ENCODE measurements at places on chromosomes 5 and 9.

DNA sequence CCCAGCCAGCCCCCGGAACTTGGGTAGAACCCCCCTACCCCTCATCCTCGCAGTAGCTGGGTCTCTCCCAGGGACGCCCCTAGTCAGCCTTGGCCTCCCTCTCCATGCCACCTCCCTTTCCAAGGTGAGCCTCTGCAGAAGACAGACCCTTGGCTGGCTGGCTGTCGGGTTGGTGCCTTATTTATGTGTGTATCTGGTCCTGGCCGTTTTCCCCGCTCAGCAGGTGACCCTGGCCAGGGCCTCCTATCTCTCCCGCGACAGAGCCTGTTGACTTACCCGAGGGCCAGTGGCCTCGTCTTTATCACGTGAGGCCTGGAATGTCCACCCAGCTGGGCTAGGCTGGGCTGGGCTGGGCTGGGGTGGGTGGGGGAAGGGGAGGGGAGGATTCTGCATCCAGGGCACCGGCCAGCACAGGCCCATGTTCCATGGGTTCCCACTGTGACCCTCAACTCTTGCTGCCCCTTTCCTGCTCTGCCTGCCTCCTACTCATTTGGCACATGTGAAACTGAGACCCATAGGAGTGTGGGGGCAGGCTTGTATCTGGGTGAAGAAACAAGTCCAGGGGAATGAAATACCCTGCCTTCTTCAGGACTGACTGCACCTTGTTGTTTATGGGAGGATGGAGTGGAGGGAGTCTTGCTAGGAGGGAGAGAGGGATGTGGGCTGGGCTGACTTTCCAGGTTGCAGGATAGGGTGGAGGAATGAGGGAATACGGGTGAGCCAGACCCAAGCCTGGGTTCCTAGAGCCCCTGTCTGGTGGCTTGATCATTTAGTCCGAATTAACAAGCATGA is 3.1 kb downstream of the CXXC5 start:
- peak; percentile 72 for DNase-seq

- no peak for DNase-seq
Observed at GRCh38 chr5:55572020-55572419, 37.3 kb upstream of the PLPP1 start.

GRCh38 chr5:97951139-97951538 is 768.1 kb upstream of the RIOK2 start:
- DNase-seq, result no peak

DNA sequence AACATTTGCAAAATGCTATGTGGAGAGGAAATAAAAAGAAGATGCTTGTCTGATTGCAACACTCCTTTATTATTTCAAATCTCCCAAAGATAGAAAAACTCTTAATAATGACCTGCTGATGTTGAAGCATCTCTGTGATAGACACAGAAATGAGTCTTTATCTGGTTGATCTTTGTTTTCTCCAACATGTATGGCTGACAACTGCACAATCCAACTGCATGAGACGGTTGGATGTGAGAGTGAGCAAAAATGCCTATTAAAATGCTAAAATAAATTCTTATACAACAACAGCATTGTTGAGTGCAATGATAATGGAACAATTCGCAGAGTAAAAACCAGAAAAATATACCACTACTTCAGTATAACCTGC is 7.5 kb upstream of the IZUMO3 start:
- no peak for DNase-seq

- no peak for DNase-seq
Observed at GRCh38 chr5:135225856-135226560, 173.0 kb downstream of the MACROH2A1 start.

GRCh38 chr5:81305785-81306184 is 4.4 kb downstream of the ZCCHC9 start:
- no peak for DNase-seq

- DNase-seq, result no peak
Observed at GRCh38 chr9:131523086-131523388, 8.0 kb downstream of the UCK1 start.

DNA sequence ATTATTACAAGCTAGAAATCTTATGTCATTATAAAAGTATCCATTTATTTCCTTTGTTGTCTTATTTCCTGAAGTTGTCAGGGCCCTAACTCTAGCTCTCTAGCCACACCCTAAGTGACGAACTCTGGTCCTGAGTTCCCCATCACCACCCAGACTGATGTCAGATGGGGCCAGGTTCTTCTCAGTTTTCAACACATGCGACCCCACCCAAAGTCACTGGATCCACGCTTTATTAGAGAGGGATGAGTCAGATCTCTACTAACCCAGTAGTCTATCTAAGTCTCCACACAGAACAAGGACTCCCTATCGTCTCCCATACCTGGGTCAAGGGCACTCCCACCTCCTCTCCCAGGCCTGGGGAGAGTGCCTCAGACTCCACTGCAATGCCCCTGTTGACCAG is 6.8 kb upstream of the FEM1C start:
- peak; percentile 48 for DNase-seq

DNA sequence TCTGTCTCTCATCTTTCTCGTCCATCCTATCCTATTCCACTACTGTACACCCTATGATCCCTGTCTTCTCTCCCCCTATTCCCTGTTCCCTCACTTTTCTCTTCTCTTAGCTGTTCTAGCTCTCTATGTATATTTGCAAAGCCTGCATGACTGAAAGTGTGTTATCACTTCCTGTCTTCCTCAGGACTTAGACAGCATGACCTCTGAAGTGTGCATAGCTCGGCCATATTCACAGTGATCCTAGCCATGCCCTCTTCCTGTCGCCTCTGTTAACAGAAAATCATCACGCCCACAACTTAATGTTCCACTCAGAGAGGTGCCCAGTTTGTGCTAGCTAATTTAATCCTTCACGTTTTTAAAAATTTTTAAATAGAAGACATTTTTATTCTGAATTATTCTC is 35.8 kb upstream of the CDH6 start:
- no peak for DNase-seq

DNA sequence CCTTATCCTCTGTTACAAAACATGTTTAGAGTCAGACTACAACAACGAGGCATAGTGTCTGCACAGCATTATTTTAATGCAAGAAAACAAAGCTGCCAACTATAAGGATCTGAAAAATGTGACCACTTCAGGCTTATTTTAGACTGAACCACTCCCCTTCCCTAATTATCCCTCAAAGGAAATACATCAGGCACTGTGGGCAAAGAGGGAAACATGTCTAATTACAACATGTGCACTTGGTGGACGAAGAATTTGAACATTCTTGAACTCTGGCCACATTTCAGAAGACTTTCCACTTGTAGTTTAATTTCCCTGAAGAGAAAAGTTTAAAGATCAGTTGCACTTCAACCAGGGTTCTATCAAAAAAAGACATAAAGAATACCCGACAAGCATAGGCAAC is 3.8 kb downstream of the MTMR12 start:
- DNase-seq, result peak; percentile 75

GRCh38 chr9:6788162-6789016 is 30.6 kb downstream of the KDM4C start:
- DNase-seq, result no peak

GRCh38 chr5:94285984-94286383 is 332.4 kb downstream of the KIAA0825 start:
- no peak for DNase-seq

GRCh38 chr5:115458003-115458409 is 86.6 kb downstream of the FEM1C start:
- DNase-seq, result peak; percentile 20

- peak; percentile 66 for DNase-seq
Observed at GRCh38 chr5:7250611-7251010, 145.3 kb upstream of the ADCY2 start.

DNA sequence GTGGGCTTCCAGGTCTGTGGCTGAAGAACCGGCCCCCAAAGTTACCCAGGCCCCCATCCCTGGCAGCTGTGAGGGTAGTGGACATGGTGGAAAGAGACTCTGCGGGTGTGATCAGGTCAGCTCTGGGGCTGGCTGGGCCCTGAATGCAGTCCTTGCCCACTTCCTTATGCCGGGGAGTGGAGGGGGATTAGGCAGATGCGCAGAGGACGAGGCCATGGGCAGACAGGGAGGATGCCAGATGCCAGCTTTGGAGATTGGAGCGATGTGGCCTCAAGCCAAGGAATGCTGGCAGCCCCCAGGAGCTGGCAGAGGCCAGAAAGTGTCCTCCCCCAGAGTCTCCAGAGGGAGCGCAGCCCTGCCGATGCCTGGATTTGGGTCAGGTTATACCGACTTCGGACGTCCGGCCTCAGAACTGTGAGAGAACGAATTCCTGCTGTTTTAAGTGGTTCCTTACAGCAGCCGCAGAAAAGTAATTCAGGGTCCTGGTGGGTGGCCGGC is 69.8 kb downstream of the ADAMTS2 start:
- no peak for DNase-seq

DNA sequence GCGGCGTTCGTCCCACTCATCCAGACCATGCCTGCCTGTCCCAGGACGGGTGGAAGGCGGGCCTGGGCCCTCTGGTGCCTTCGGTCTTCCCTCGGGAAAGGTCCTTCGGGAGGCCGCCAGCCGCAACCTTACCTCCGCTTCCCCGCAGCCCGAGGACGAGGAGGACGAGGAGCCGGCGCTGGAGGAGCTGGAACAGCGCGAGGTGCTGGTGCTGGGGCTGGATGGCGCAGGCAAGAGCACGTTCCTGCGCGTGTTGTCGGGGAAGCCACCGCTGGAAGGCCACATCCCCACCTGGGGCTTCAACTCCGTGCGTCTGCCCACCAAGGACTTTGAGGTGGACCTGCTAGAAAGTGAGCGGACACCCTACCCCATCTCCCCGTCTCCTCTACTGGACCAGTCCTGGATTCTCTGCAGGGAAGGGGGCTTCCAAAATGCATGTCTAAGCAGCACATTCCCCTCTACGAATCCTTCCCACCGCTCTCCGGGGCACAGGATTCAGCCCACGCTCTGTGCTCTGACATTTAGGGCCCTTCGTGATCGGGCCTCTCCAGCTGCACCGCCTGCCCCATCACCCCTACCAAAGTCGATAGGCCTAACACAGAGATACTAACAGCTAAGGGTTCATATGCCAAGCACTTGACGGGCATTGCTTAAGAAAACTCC is 1.1 kb downstream of the ARL10 start:
- DNase-seq, result no peak

- no peak for DNase-seq
Observed at GRCh38 chr9:7560669-7561305, 238.8 kb downstream of the DMAC1 start.

DNA sequence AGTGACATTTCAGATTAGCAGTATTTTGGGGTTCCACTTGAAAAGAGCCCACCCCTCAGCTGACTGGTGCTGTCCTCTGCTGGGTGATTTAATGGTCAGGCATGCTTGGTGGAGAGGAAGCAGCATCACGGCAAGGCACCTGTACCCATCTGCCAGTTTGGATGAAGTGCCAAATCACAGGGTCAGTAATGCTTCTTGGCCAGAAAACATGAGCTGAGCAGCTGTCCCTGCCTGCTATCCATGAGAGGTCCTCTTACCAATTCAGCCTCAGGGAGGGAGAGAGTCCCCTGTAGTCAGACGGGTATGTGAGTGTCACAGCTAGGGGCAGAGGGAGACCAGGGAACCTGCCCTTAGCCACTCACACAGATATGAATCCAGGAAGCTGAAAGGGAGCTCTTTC is 137.9 kb downstream of the SEC61B start:
- no peak for DNase-seq

- no peak for DNase-seq
Observed at GRCh38 chr5:5883562-5883961, 461.1 kb downstream of the ICE1 start.

GRCh38 chr9:21970800-21971640 is 23.2 kb downstream of the CDKN2A start:
- DNase-seq, result peak; percentile 48

- DNase-seq, result no peak
Observed at GRCh38 chr9:21974343-21974721, 19.9 kb downstream of the CDKN2A start.

GRCh38 chr5:126969548-126969947 is 60.8 kb downstream of the MARCHF3 start:
- no peak for DNase-seq

- no peak for DNase-seq
Observed at GRCh38 chr5:81232464-81233079, 550 bp upstream of the CKMT2 start.

GRCh38 chr9:116243708-116244107 is 90.1 kb downstream of the PAPPA start:
- no peak for DNase-seq

GRCh38 chr5:38546691-38547146 is 9.7 kb downstream of the LIFR start:
- DNase-seq, result no peak

- no peak for DNase-seq
Observed at GRCh38 chr9:24712206-24712605, 166.5 kb upstream of the IZUMO3 start.

DNA sequence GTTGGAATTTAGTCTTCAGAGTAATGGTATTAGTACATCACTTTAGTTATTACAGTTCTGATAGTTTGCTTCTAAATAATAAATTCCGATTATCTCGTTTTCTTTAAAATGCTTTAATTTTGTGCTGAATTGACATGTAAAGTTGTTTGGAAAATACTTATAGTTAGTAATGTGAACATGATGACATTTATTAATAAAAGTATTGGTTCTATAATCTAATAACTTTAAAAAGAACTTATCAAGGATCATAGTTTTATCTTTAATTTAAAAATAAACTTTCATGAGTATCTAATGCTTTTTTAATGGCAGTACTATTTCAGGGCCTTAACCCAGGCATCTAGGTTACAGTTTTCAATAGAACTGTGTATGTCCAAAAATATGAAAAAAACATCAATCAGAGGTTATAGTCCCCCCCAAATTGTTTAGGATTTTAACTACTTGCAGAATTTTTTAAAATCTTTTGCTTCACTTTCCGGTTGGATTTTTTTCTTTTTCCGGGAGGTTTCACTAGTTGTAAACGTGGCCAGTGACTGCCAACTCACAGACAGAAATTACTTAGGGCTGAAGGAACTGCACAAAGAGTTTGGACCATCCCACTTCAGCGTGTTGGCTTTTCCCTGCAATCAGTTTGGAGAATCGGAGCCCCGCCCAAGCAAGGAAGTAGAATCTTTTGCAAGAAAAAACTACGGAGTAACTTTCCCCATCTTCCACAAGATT is 680 bp downstream of the GPX8 start:
- DNase-seq, result peak; percentile 22

DNA sequence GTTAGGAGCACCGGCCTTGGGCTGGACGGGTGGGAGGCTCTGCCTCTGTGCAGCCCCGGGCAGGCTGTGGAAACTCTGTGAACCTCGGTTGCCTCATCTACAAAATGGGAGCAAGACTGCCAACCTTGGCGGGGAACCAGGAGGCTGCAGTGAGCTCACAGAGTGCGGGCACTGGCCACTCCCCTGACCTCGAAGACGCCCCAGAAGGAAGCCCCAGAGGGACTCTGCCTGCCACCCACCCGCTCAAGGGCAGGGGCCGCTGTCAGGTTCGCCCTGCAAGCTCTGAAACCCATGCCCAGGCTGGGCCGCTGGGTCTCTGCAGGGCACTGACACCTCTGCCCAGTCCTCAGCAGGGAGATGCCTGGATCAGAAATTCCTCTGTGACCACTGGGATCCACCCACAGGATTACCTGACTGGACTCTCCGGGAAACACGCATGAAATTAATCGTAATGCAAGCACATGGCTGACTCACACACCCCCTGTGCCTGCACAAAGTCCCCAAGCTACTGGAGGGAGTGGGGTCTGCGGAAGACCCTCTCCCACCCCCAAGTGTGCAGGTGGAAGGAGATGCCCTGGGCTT is 7.4 kb downstream of the CCDC187 start:
- DNase-seq, result no peak

GRCh38 chr5:143156572-143156971 is 246.9 kb downstream of the NR3C1 start:
- DNase-seq, result no peak

- DNase-seq, result no peak
Observed at GRCh38 chr5:38598994-38599617, 42.7 kb upstream of the LIFR start.
